ENCODE measurements at places on chromosomes 3 and 15.

DNA sequence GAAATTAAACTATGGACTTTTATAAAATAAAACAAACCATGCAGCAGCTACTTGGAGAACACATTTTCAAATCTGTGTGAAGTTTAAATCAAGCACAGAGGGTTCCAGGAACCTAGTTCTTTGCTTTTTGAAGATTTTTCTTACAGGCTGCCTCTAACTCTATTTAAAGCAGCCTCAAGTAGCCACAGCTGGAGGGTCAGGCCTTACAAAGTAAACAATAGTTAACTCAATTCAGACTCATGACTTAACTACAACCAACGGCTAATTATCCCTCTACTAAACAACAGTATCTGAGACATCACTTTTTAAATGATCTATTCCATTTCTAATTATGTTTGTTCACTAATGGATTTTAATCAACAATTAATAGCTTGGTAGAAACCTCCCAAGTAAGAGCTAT is 9.8 kb downstream of the LRIG1 start:
- no peak for DNase-seq

- DNase-seq = no peak
These were observed 25.9 kb downstream of the RFTN1 start for GRCh38 chr3:16487511-16488175.

DNA sequence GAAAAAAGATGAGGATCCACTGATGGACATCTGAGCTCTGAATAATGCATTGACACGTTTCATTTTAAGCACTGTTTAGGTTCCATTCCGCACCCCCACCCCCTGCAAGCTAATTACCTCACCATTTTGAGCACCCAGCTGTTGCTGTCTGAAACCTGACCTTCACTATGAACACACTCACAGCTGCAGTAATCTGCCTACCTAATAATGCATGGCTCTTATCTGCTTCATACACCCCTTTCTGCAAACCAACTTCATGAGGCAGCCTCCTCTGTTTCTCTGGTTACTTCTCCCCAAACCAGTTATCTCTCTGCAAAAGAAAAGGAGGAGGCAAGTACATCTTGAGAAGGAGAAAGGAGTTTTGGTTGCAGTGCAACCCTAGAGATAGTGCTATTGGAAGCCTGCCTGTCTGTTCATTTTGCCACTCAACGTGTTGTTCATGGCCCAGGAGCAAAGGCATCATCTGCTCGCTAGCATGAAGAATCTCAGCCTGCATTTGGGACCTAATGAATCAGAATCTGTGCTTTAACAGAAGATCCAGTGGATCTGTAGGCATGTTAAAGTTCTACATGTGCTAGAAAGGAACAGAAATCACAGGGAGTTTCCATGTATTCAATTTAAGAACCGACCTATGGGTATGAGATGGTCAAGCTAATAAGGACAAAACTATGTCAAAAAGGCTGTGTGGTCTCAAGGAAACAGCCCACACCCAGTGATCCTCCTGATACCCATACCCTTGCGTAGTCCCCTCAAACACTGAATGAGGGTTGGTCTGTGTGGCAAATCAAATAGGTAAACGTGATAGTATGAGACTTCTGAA is 87.2 kb downstream of the MB21D2 start:
- no peak for DNase-seq

- DNase-seq = no peak
These were observed 19.0 kb downstream of the MRAS start for GRCh38 chr3:138367326-138367850.

DNA sequence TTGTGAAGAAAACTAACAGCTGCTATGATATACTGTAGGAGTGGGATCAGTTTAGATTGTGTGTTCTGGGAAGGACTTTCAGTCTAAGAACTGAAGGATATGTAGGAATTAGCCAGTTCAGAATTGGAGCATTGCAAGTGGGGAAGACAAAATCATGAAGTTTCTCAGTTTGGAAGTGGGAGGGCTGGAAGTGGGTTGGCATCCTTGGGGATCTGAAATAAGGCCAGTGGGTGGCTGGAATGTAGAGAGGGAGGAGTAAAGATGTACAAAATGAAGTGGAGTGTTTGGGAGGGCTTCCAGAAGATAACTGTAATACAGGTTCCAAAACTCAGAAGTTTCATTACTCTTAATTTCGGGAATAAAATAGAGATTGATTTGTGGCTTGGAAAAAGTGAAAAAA is 17.2 kb downstream of the SEC22A start:
- no peak for DNase-seq

DNA sequence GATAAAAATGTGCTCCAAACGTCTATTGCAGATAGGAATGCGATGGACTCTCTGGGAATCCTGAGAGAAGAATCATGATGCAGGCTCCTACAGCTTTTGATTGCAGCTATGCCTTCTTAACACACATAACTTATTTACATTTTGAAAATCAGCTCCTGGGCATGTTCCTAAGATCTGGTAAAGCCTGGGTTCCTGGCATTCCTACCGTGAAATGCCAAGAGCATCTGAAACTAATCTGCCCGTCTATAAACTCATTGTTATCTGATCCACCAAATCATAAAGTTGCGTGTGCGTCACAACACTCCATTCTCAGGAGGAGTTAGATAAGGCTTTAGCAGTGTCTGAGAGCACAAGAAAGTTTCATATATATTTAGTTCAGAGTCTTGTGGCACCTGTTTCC is 79.0 kb upstream of the VGLL3 start:
- DNase-seq = no peak

GRCh38 chr3:4757575-4758248 is 221.5 kb upstream of the BHLHE40 start:
- DNase-seq = no peak

DNA sequence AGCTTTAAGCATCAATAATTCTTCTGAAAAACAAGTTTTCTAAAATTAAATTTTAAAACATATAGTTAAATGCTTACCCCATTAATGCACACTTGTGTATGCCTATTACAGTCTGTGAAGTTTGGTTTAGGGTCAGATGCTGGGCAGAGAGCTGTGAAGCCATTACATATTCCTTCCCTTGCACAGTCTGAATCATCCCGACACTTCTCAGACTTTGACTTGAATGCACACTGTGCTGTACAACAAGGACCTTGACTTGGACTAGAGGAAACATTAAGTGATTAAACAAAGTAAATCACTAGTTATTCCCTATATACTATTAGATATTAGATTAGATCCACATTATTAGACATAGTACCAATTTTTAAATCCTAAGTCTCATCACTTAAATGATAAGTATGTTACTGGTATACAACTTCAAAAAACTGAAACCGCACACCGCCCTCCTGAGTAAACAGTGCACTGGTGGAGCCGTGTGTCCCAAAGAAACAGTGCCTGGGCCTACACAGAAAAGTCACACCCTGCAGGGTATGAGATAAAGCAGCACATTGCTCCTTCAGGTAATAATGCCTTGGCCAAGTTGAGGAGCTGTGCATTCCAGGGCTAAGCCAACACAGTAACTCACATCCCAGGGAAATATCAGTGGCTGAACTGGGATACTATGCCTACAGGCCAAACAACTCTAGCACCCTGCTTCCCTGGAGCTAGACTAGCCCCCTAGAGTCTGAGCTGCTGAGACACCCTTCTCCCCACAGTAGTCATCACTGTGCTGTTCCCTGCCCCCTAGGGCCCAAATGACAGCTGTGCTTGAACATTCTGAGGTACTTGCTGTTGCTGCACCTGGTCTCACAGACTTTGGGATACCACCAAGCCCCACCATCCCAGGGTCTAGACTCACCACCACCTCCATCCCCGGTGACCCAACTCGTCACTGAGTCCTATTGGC is 137.5 kb downstream of the ADAM10 start:
- no peak for DNase-seq

- no peak for DNase-seq
These were observed 11.8 kb upstream of the KCNAB1 start for GRCh38 chr3:156108616-156109015.

- DNase-seq = no peak
These were observed 205.5 kb downstream of the MECOM start for GRCh38 chr3:169457807-169458697.

- no peak for DNase-seq
These were observed 36.0 kb upstream of the CBLB start for GRCh38 chr3:105904678-105905284.

GRCh38 chr3:116701070-116701469 is 8.5 kb upstream of the TUSC7 start:
- no peak for DNase-seq

DNA sequence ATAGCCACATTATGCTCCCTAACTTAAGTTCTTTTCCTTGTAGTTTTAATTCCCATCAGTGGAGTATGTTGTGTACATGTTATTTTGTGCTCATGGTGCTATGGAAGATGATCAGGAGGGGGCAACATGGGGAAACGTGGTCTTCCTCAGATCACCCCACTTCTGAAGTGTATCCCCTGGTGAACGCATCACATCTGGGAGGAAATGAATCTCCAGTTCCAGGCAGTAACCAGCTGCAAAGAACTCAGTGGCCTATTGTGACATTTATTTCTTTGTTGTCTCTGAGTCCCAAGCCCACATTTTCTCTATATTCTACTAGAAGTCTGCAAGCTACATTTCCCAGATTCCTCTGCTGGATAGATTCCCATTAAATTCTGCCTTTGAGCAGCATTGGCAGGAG is 217.0 kb downstream of the SATB1 start:
- no peak for DNase-seq

GRCh38 chr3:114272271-114272670 is 21.6 kb upstream of the TIGIT start:
- no peak for DNase-seq

- no peak for DNase-seq
These were observed 43.2 kb upstream of the KLHL25 start for GRCh38 chr15:85837881-85838280.

GRCh38 chr15:70701891-70702568 is 61.3 kb downstream of the UACA start:
- no peak for DNase-seq

DNA sequence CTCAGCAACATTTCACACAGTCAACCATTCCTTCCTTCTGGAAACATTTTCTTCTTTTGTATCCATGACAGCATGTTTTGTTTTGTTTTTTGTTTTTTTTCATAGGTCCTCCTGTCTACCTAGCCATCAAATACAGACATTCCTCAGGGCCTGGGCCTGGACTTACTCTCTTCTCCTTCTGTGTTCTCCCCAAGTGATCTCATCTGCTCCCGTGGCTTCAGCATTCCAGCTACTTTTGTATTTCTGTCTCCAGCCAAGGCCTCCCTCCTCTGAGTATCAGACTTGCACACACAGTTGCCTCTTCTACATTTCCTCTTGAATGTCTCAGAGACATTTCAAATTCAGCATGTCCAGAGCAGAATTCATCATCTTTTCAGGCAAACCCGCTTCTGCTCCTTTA is 82.4 kb downstream of the HCN4 start:
- no peak for DNase-seq

- DNase-seq = no peak
These were observed 643.8 kb downstream of the SQOR start for GRCh38 chr15:46278486-46279090.

- peak; percentile 35 for DNase-seq
These were observed 294.8 kb downstream of the PLCL2 start for GRCh38 chr3:17179381-17180205.
